GM20000 (cell line): ENCODE measurements at places on chromosomes 16 and 17.

DNA sequence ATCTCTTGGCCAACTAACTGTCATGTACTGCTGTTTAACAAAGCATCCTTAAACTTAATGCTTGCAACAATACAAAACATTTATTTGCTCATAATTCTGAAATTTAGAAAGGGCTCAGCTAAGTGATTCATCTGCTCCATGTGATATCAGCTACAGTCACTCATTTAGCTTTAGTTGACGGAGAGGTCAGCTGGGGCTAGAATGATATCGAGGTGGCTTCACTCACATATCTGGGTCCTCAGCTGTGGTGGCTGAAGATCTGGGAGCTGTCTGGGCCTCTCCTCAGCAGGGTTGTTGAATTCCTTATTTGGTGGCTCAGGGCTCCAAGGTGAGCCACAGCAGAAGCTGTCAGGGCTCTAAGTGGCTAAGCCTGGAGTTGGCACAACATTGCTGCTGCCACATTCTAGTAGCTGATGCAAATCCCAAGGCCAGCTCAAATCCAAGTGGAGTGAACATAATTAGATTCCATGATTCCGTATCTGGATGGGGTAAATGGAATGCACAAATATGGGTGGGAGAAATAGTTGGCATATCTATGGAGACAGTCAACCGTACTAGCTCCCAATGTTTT is 62.8 kb downstream of the HS3ST3A1 start:
- no peak for DNase-seq

DNA sequence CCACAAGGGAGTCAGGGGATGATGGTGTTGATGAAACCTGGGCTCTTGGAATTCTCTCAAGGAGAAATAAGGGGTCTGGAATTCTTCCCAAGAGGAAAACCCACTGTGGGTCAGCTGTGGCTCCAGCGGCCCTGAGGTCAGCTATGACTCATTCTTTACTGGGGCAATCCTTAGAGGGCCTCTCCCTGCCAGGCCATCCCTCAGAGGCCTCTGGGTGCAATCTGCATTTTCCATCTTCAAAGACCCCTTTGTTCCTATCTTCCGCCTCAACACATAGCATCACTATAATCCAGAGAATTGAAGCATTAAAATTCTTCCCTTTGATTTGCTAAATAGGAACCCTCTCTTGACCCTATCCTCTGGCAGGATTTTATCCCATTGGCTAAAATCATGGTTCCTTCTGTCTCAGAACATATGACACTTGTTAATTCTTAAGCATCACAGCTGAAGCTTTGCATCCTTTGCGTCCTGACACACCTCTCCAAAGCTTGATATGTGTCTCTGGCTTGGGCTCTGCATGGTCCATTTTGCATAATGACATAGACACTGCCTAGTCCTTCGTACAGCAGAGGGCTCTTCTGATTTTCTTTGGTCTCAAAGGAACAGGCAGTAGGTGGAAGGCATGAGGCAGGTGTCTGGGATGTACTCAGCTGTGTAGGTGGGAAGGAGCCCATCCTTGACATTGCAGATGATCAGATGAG is 4.4 kb upstream of the KRT37 start:
- no peak for DNase-seq

DNA sequence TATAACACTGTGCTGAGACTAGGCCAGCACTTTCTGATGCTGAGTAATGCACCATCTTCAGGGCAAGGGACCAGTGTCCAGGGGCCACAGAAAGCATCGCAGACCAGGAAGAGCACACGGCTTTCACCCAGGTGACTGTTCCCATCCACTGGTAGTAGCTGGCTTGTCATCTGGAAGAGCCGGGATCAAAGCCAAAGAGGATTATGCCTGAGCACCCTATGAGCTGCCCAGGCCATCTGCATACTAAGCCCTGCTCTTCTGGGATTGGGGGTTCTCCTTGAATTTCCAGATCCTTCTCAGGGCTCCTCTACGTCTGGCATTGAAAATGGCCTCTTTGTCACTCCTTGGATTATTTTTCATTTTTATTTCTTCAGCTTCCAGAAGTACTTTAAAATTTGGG is 140.7 kb downstream of the IRX3 start:
- no peak for DNase-seq

DNA sequence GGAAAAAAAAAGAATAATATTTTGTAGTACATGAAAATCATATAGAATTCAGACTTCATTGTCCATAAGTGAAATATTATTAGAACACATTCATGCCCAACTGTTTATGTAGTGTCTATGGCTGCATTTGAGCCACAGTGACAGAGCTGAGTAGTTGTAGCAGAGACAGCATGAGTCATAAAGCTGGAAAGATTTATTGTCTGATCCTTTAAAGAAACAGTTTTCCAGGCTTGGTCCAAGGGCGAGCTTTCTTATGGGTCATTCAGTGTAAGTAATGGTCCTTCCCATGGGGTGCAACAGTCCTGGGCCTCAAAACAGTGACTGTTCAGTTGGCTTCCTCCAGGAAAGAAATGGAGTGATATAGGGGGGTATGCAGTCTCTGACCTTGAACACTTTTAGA is 260.2 kb downstream of the HS3ST4 start:
- DNase-seq = no peak

- DNase-seq = no peak
Observed at GRCh38 chr16:9657641-9658040, 524.6 kb downstream of the GRIN2A start.

DNA sequence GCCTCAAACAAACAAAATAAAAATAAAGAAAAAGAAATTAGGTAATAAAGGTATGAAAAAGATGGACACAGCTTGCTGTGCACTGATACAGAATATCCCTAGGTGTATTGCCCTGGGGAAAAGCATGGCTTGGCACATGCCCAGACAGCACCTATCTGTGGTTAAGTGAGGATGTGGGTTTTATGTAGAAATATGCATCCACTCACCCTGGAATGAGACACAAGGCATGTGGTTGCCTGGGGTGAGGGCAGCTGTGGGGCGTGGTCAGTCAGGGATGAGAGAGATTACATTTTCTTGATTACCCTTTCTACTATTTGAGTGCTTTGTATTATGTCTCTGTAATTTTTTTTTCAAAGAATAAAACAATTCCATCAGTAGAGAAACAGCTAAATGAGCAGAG is 6.9 kb downstream of the PLLP start:
- no peak for DNase-seq

- no peak for DNase-seq
Observed at GRCh38 chr16:9869776-9870175, 312.5 kb downstream of the GRIN2A start.

GRCh38 chr17:82424001-82424862 is 5.8 kb upstream of the OGFOD3 start:
- peak; percentile 69 for DNase-seq

- DNase-seq = peak; percentile 79
Observed at GRCh38 chr17:49851387-49852291, 3.8 kb upstream of the TAC4 start.

GRCh38 chr16:86740298-86740697 is 161.9 kb downstream of the FOXL1 start:
- no peak for DNase-seq

DNA sequence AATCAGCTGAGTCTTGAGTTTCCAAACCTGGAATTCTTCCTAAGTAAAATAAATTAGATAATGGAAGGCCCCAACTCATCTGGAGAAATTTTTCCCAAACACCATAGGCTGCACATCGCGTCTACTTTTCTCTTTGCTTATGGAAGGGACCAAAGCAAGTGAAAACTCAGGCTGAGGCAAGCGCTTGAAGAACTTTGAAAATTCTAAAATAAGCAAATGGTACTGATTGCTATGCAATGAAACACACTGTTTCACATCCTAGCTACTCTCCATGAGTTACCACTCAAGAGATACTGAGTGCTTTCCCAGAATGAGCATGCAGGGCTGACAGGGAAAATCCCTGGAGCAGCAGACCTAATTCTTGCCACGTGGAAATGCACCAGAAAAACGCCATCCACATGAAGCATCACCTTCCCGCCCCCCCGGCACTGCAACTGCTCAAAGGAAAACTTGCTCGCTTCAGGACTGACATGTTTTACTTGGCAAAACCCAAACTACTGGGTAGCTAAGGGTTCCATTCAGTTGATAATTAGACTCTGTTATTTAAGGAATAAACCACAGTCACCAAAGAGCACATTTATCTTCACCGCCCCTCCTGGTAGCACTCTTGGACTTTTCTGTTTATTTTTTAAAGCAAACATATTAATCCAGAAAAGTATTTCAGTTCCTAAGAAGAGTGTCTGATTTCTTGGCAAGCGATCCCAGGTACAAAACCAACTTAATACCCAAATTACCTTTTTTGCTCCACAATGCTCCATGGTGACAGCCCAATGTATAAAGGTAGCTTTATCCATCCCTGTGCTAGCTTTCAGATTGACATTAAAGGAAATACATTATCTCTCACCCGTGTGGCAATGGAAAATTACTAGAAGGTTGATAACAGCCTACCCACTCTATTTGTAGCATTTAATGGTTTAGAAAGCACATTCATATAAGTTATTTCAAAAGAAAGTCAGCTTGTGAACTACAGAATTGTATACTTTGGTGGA is 62.5 kb downstream of the WDR59 start:
- DNase-seq = no peak

DNA sequence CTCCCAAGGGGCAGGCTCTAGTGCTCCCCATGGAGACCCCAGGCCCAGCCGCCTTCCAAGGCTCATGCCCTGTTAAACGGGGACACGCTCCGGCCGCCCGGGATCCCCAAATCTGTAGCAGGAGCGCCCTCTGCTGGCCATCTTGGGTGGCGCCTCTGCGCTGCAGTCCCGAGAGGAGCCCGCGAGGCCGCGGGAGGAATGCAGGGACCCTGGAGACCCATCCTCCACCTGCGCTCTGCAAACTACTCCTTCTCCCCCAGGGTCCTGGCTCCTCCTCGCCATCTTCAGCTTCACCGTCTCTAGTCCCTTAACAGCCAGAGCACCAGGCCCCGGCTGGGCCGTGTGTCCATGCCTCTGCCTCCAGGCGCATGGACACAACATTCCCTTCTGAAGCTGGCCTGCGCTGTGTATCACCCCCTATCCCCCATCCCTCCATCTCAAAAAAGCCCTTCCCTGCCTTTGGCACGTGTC is 23.6 kb upstream of the KRT17 start:
- DNase-seq = peak; percentile 90

GRCh38 chr16:69367980-69368379 is 16.4 kb upstream of the TMED6 start:
- no peak for DNase-seq
